ENCODE measurements at places on chromosomes 13 and 19.

DNA sequence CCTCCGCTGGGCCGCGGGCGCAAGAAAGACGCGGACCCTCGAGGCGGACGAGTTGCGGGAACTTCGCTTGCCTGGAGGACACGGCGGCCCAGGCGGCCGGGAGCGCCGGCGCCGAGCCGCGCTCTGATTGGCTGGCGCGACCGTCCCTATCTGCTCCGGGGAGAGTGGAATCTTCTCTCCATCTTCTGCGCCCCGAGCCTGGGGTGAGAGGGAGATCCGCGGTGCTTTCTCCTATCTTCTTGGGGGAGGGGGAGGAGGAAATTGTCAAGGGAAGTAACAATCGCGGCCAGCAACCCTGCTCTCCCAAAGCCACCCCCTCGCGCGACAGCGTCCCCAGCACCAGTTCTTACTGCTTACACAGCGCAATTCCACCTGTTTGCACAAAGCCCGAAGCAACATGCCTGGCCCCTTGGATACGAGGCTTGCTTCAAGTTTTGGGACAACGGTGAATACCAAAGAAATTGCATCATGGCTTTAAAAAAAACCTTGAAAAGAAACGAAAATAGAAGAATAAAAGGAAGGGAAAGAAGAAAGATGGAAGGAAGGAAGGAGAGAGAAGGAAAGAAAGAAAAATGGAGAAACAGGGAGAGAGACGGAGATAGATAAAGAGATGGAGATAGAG lies 4.8 kb downstream of the SOX21 start:
- DNase-seq: no peak

GRCh38 chr13:30443957-30444404 lies 21.7 kb downstream of the UBE2L5 start:
- DNase-seq: no peak

- DNase-seq: no peak
These were observed 790.9 kb upstream of the PRR20A start for GRCh38 chr13:56349866-56350265.

GRCh38 chr19:31648347-31648746 lies 299.1 kb upstream of the TSHZ3 start:
- DNase-seq: no peak

DNA sequence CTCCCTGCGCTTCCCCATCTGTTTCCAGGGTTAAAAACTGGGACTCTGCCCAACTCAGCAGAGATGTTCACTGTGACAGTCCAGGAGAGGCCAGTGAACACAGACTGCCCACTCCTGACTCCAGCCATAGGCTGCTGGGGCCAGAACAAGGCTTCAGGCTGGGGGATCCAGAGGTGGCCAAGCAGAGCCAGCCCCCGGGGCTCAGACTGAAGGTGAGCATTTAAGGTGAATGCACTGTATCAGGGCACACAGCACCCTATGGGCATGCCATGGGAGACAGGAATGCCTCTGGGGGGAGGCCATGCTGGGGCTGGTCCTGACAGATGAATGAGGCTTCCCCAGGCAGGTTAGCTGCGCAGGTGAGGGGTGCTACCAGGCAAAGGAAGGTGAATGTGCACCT lies 96.4 kb downstream of the TUBA3C start:
- DNase-seq: no peak

DNA sequence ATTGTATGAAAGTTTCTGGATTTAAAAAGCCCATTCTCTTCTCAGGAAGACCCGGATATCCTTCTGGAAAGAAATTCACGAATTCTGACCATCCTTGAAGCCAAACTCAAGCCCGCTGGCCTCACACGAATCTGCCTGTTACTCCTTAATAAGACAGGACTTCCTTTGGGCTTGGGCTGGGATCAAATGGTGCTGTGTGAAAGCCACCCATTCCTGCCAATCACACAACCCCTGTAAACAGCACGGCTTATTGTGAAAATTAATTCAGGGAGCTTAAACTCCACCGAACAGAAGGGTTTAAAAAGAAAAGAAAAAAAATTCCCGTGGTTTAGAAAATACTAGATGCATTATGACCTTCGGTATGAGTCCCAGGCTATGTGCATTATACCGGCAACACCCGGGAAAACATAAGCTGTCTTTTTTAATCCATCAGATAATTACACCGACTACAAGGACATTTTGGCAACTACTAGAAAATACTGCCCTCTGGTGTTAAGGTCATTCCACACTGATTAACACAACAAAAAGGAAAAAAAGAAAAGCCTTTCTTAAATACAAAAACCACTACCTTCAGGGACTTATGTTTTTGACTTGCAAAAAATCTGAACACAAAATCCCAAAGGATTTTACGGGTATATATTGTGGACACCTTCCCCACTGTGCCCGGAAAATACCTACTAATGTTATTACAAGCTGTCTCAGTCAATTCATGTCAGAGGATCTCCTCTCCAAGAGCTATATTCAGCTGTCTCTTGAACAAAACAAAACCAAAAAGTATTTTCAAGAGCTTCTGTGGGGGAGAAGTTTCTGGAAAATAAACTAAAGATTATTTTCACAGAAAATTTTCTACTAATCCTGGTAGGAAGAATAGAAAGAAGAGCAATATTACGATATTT lies 76.0 kb upstream of the LSM14A start:
- DNase-seq: no peak
